ENCODE measurements at places on chromosomes 13 and 19.

DNA sequence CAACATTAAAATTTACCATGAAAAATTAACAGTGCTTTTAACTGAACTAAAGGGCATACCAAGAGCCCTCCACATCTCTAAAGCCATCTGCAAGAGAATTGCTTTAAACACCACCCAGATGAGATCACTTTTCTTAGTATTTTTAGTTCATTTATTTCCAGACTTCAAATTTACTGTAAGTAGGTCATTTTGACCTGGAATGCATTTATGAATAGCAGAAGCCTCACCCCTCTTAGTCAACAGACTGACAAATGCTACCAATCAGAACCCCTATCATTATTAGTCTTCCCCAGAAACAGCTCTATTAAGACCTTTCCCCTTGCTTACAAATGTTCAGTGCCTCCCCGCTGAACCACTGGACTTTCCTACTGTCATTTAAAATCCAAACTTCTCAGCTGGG lies 27.3 kb downstream of the RUBCNL start:
- no peak for DNase-seq

- DNase-seq = peak; percentile 39
These were observed 67.9 kb downstream of the NUFIP1 start for GRCh38 chr13:44921246-44921877.

DNA sequence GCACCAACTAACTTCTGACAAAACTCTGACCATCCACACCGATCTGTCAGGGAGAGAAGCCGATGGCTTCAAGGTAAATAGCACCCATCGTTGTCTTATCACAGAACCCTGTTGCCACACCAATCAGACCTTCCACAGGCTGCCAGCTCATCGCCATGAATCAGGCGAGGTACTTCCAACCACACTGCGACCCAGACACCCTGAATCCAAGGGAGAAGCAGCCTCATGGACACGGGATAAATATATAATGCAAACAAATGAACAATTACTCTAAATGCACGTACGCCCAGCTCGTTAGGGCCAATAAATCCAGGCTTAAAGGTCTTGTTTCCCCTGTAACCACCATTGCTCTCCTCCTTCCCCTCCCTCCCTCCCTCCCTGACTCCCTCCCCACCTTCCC lies 20.8 kb downstream of the RANBP3 start:
- no peak for DNase-seq

DNA sequence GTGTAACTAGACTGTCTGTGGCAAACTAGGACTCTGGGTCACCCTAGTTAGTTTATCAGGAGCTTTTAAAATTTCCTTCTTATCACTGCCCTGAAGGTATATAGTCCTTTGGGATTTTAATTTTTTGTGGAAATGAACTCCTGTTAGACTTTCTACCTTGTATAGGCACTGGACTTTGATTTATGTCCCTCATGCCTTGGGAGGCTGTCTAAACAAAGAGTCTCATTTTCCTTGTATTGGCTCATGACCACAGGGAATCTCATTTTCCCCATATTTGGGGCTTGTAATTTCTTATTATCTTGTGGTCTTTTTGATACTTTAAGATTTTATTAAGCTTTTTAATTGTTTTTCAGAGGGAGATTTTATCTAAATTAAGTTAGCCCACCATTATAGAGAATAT lies 21.4 kb downstream of the KCTD4 start:
- DNase-seq = no peak

- DNase-seq = no peak
These were observed 19.1 kb upstream of the ZNF835 start for GRCh38 chr19:56690670-56691069.

DNA sequence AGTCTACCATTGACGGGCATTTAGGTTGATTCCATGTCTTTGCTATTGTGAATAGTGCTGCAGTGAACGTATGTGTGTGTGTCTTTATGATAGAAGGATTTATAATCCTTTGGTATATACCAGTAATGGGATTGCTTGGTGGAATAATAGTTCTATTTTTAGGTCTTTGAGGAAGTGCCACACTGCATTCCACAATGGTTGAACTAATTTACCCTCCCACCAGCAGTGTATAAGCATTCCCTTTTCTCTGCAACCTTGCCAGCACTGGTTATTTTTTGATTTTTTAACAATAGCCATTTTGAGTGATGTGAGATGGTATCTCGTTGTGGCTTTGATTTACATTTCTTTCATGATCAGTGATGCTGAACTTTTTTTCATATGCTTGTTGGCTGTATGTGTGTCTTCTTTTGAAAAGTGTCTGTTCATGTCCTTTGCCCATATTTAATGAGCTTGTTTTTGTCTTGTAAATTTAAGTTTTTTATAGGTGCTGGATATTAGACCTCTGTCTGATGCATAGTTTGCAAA lies 37.5 kb downstream of the RFC3 start:
- DNase-seq = no peak

- DNase-seq = no peak
These were observed 35.0 kb downstream of the VASP start for GRCh38 chr19:45542234-45542668.

DNA sequence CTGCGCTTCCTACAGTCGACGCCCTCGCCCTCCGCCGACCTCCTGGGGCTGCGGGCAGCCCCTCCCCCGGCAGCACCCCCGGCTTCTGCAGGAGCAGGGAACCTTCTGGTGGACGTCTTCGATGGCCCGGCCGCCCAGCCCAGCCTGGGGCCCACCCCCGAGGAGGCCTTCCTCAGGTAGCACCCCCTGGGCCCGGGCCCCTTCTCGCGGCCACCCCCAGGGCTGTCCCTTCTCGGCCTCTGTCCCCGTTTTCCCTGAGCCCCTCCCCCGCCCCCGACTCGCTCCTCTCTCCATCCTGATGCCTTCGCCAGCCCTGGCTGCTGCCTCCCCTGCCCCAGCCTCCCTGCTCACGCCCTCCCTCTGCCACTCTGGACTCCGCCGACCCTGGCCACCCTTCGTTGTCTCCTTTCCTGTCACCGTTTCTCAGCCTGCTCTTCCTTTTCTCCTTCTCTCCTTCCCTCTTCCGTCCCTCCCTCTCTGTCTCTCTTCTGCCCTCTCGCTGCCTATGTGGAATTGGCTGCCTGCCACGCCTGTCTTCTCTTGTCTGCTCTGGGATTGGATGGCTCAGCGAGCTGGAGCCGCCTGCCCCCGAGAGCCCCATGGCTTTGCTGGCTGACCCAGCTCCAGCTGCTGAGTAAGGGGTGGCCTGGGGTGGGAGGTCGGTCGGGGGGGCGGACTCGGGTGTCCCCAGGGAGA lies 11.0 kb downstream of the FUZ start:
- DNase-seq = peak; percentile 91

DNA sequence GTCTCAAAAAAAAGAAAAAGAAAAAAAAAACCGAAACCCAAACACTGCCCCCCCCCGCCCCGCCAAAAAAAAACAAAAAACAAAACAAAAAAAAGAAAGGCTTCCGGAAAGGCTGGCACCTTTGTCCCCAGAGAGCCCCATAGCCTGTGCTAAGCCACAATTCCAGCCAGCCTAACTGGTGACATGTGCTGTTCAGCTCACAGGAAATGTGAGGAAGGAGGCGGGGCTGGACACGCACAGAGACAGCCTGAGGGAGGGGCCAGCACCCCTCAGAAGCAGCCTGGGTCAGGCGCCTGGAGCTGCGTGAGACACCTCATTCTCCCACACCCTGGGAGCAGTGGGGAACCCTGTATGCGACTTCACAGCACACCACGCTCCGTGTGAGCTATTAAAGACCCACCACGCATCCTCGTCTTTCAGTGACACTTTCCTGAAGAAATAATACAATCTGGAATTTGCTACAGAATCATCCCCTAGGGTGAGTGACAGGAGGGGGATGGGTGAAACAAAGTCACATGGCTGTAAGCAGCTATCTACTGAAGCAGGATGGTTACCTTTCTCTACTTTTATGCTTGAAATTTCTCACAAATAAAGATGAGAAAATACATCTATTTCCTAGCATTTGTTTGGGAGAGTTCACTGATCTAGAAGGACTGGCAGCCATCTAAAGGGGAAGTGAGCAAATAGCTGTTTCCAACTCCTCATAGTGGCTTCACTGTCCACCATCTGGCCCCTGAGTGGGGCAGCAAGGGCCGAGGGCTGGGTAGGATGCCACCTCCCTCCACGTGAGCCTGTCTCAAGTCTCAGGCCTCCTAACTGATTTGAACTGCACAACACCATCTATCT lies 12.3 kb upstream of the SLC35E1 start:
- DNase-seq = peak; percentile 81

DNA sequence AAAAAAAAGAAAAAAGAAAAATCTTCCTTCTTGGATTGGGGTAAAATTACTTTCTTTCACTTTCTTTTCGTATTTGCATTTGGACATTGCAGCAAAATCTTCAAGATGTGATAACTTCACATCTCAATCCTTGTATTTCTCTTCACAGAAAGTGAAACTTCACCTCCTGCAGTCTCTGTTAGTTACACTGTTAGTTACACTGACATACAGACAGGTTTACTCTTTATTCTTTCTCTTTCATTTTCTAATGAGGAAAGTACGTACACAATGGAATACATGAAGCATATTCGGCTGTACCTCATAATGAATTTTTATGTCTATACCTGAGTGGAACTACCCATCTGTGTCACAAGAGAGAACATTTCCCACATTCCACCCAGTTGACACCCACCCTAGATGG lies 459.1 kb upstream of the GPC6 start:
- DNase-seq = no peak

DNA sequence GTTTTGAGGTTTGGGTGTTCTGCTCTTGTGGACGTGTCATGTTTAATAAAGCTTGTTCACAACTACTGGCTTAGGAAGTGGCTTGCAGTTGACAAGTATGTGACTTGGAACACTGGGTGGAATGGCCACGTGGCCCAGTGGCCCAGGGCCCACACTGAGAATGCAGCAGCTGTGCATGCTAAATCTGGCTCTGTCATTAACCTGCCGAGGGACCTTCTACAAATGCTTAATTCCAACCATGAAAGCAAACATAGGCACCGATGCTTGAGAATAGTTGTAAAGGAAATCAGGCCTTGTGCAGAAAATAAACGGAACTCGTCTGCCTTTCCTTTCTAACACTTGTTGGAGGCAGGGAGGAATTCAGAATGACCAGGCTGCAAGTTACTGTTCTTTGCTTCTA lies 11.6 kb upstream of the CLDN10 start:
- no peak for DNase-seq

GRCh38 chr19:16306728-16307402 lies 17.8 kb upstream of the KLF2 start:
- DNase-seq = no peak

DNA sequence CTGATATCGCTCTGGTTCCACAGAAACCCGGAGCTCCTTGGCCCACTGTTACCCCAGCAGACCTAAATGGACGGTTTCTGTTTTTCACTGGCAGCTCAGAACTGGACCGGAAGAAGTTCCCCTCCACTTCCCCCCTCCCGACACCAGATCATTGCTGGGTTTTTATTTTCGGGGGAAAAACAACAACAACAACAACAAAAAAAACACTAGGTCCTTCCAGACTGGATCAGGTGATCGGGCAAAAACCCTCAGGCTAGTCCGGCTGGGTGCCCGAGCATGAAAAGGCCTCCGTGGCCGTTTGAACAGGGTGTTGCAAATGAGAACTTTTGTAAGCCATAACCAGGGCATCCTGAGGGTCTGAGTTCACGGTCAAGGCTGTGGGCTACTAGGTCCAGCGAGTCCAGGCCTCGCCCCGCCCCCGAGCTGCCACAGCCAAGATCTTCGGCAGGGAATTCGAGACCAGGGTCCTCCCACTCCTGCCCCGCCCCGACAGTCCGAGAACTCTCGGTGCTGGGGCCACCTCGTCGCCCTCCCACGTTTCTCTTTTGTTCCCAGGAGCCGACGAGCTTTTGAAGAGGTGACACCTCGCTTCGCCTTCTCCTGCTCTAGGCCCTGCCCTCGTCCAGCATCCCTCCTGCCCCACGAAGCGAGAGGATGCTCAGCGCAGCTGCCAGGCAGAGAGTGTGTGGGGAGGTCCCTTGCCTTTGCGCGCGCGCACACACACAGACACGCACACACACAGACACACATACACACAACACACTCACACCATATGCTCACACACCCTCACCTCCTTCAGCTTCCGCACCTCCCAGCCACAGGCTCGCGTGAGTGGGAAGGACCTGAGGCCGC lies 8.8 kb downstream of the ZIC2 start:
- peak; percentile 74 for DNase-seq

DNA sequence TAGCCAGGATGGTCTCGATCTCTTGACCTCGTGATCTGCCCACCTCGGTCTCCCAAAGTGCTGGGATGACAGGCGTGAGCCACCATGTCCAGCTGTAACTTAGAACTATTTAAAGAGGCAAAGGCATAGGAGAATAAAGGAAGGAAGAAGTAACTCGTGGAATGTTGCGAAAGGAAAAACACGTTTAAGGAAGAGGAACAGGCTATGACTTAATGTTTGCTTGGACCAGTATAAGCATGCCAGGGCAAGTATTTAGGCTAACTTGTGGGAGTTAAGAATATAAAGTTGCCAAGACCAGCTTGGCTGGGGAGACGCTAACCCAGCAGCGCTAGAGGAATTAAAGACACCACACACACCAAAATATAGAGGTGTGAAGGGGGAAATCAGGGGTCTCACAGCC lies 33.5 kb downstream of the ZNF844 start:
- DNase-seq = no peak

DNA sequence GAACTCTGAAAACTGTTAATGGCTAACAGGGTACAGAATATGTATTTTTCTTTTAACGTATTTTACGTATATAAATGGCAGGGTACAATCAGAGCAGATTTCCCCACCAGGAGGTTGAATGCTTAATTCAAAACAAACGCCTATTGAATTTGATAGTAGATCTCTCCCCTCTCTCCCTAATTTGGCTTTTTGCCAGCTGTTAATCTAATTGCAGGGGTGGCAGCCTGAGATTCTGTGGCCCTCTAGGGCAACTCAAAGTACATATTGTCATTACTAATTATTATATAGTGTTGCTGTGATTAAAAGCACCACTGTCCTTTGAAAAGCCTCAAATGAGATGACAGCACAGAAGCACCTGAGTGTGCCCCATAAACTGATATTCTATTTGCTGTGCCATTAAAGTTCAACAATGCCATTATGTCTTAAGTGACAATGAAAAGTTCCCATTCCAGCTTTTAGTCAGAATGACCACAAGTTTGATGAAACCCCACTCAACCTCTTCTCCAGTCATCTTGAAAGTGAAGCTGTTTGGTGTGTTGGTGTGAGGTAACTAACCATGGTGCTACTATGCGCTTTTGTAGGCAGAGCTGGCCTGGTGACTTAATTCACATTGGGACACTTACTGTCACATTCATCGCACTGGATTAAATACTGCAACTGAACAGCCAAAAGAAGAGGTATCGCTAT lies 351.4 kb downstream of the KCNRG start:
- DNase-seq = no peak

DNA sequence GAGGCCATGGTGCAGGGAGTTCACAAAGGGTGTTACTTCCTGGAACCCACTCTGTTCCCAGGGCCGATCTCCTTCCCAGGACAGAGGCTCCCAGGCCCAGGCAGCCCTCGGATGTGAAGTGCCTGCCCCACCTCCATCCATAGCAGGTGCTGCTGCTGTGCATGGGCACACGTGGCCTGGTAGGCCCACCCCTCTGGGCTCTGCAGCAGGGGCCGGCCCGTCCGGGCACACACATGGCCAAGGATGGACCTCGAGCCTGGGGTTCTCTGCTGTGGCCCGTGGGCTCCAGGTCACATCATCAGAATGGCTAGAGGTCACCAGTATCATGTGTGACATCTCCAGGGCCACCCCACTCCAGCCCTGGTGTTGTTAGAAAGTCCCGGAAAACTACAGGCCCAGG lies 71.8 kb downstream of the GADD45B start:
- DNase-seq = no peak
